ENCODE measurements at places on chromosomes 6 and 20. TPM values are rescaled to one million over a fixed set of nuclear protein-coding genes. Genes with fewer than 3 reads are reported as not detected.

The ZBTB12 gene
- total RNA-seq, result 21.9 TPM

The ABHD16B gene
- total RNA-seq, result not detected

The CTAGE9 gene
- total RNA-seq, result not detected

The BMP6 gene
- total RNA-seq, result 3.4 TPM

The PGC gene
- total RNA-seq, result 0.49 TPM

The IP6K3 gene
- total RNA-seq, result not detected

The PGK2 gene
- not detected for total RNA-seq

The APOM gene
- 0.98 TPM for total RNA-seq

The OR2W1 gene
- not detected for total RNA-seq

The OR12D3 gene
- total RNA-seq, result not detected

The PROCR gene
- 3.9 TPM for total RNA-seq

The GTSF1L gene
- not detected for total RNA-seq

The WFDC10B gene
- total RNA-seq, result not detected

The GLP1R gene
- under 0.01 TPM for total RNA-seq

The GPR6 gene
- total RNA-seq, result 0.74 TPM
